Cardiac fibroblast (primary cell): ENCODE measurements at places on chromosomes 7 and 10.

DNA sequence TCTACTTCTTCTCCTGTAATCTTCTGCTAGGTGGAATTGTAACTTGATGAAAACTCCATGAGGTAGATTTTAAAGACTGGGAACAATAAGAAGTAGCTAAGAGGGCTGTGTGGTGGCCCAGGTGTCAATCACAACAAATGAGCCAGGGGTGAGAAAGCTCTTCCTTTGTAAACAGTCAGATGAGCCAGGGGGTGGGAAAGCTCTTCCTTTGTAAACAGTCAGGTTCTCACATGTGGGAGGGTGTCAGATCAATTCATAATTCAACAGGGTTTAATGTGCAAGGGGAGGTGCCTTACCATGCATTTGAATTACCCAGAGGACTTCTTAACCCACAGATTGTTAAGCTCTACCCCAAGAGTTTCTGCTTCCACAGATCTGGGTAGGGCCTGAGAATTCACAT is 312.4 kb upstream of the AUTS2 start:
- DNase-seq, result no peak

- no peak for DNase-seq
Measured at GRCh38 chr10:34091635-34092195, 723.4 kb downstream of the PARD3 start.

DNA sequence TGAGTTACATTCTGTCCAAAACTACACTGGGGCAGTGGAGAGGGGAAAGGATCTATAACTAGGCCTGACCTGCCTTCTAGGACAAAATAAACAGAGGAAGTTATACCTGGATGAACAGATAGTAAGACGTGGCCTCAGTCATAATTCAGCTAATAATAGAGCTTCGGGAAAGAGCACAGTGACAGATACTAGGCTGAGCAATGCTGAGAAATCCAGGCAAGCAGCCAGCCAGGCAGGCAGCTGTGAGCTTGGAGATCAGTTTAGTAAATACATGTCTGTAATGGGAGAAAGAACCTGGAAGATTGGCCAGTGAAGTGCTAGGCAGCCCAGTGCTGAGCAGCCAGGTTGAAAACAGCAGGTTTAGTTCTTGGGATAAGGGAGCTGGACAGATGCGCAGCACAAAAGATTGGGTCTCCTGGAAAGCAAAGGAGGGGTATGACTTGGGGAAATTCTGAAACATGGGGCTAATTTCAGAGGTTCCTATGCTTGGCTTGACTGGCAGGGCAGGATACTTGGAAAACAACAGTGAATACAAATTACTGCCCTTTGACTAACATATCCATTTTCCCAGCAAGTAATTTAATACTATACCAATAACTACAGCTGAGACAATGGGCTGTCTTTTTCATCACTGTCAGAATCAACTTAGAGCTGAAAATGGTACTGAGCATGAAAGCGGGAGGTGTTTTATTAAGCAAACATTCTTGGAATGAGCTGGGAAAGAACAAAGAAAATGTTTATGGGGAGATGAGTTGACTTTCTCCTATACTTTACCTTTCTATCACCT is 140.8 kb downstream of the DGKB start:
- DNase-seq, result peak; percentile 86

DNA sequence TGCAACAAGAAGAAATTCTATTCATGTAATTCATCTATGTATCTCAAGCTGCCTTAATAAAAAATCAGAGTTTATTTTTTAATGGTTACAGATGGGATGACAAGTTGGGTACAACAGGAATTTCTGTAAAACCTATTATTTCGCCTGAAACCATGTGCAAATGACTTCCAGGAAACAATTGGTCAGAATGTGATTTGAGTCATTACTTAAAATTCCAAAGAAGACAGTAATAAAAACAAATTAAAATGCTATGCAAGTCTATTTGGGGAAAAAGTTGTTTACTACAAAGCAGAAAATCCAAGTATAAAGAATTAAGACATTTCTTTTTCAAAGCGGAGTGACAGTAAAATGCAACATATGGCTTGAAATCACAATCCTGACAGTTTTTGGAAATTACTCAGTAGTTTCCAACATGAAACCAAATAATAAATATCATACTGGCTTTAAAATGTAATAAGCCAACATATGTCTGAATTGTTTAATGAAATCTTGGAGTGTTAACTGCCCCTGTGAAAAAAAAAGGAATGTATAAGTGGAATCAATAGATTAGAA is 41.5 kb upstream of the SEMA3C start:
- DNase-seq, result peak; percentile 39

DNA sequence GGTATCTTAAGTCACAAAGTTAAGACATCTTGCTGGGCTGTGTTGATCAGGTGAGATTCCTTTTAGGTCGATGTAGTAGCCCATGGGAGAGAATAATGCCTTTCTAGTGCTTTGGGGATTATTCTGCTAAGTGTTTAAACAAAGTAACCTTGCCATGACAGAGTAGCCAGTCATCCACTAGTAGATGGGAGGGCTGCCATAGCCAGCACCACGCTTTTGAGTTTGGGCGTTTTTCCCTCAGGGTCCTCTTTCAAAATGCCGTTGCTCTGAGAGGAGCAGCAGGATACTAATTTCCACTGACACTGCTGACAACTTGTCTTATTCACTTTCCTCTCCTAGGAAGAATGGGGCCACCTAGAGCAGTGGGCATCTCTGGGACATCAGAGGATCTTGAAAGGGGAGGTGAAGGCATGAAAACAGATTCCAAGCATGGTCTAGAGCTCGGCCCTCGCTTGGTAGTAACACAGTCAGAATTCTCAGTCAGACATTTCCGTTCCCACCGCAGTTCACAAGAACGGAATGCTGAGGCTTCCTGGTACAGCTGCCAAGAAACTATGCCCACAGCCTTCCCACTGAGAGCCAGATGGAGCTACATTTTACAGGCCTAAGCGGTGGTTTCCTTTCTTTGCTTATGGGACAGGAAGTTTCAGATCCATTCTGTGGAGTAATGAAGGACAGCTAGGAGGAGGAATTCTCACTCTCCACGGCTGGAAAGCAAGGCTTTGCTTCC is 15.3 kb upstream of the RSU1 start:
- DNase-seq, result peak; percentile 93

DNA sequence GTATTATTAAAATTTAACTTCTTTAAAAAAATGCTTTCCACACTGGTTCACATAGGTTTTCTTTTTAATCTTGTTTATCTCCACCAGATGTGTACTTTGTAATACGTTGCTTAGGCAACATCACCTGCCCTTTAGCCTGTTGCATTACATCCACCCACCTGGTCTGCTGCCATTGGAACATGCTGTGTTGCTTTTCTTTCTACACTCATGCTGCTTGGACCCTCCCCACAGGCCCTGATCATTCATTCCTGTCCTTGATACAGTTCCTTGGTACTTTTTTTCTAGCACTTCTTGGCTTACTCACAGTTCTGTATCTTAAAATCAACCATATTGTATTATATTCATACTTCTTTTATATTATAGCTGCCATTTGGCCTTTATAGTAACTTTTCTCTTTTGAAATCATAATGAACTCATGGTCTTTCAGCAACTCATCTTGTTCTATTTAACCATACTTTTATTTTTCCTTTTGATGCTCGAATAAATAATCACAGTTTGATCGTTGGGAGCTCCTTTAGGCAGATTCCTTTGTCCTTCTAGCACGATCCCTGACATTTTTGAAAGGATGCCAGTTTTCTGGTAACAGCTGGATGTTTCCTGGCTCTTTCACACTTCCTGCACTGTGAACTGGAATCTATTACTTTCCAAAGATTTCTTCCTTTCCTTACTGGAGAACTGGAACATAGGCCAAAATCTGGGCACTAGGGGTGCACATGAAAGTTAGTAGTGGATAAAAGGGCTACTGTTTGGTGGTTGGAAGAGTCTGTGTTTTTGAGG is 125.1 kb downstream of the CDK14 start:
- DNase-seq, result peak; percentile 89

DNA sequence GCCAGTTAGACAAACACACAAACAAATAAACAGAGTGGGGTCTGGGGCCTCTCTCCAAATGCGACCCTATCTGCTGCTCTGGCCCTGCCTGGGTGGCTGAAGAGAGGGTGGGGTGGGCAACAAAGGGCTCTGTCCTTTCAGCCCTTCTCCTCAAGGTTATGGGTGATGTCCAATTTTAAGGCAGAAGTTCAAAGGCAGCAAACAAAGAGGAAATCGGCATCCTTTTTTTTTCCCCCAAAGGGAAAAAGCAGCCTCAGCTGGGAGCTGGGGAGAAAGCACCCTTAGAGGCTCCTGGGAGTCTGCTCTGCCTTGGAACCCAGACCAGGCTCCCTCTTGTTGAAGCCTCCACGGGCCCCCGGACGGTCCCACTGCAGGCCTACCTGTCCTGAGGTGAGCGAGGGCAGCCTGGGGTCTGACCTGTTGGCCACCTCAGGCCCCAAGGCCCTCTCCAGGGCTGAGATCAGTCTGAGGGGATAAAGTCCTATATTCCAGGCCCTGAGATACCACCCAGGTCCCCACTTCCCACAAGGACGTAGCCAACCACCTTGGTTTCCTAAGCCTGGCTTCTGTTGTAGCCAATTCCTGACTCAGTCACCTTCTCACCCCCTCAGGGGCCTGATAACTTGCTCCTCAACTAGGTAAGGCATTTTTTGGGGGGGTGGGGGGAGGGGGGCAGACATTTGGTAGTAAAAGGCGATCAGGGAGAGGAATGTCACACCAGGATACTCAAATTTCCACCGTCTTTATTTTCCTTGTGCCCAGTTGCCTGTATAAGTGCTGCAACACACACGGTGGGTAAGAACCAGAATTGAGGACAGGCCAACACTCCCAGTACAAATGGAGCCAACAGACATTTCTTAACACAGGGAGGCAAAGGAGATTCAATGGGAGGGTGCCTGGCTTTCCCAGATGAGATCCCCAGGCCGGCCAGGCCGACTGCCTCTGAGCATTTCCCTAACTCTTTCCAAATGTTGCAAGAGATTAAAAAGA is 4.3 kb downstream of the HOXA11 start:
- DNase-seq, result no peak

DNA sequence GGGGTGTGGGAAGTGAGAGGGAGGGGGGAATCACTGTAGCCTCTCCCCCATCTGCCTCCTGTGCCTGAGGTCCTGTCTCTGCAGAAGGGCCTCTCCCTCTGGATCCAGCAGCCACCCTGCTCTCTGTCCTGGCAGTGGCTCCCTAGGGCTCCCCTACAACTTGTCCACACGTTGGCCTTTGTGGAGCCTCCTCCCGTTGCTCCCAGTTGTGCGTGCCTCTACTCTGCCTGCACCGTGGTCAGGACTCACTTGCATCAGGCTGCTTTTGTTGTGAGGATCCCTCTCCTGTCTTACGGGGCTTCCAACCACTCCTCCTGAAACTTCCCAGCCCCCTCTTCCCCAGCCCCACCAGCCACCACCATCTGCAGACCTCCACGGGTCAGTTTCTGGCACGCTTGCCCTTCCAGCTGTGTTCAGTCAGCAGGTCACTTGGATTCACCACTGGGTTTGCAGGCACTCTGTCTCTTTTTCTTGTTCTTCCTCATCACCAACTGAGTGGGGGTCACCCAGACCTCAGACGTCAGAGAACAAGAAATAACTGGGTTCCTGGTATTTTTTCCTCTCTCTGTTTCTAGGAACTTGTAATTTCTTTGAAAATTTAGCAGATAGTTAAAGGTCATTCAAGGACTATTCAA is 62.3 kb downstream of the RAMP3 start:
- DNase-seq, result no peak

DNA sequence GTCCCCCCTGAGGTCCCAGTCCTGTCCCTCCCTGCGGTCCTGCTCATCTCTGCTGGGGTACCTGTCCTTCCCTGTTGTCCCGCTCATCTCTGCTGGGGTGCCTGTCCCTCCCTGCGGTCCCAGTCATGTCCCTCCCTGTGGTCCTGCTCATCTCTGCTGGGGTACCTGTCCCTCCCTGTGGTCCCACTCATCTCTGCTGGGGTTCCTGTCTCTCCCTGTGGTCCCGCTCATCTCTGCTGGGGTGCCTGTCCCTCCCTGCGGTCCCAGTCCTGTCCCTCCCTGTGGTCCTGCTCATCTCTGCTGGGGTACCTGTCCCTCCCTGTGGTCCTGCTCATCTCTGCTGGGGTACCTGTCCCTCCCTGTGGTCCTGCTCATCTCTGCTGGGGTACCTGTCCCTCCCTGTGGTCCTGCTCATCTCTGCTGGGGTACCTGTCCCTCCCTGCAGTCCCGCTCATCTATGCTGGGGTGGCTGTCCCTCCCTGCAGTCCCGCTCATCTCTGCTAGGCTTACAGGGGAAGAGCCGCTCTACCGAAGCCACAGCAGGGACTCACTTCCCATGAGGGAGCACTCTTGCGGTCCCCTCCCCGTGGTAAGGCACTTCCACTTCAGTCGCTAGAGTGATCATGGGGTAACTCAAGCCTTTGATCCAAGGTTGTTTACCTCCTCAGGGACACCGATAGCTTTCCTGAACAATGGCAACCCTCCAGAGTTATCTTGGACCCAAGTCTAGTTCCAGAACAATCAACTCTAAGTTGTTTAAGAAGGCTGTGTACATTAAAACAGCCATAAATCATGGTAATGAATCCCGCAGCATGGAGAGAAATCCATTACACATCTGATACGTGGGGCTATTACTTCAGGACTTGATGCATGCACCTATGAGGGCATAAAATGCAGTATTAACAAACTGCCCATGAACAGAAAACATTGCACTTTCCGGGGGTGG is 46.8 kb upstream of the MNX1 start:
- DNase-seq, result no peak

GRCh38 chr10:16518822-16519221 is 2.9 kb downstream of the C1QL3 start:
- no peak for DNase-seq

- DNase-seq, result no peak
Measured at GRCh38 chr7:141992156-141992555, 3.5 kb upstream of the MGAM start.

DNA sequence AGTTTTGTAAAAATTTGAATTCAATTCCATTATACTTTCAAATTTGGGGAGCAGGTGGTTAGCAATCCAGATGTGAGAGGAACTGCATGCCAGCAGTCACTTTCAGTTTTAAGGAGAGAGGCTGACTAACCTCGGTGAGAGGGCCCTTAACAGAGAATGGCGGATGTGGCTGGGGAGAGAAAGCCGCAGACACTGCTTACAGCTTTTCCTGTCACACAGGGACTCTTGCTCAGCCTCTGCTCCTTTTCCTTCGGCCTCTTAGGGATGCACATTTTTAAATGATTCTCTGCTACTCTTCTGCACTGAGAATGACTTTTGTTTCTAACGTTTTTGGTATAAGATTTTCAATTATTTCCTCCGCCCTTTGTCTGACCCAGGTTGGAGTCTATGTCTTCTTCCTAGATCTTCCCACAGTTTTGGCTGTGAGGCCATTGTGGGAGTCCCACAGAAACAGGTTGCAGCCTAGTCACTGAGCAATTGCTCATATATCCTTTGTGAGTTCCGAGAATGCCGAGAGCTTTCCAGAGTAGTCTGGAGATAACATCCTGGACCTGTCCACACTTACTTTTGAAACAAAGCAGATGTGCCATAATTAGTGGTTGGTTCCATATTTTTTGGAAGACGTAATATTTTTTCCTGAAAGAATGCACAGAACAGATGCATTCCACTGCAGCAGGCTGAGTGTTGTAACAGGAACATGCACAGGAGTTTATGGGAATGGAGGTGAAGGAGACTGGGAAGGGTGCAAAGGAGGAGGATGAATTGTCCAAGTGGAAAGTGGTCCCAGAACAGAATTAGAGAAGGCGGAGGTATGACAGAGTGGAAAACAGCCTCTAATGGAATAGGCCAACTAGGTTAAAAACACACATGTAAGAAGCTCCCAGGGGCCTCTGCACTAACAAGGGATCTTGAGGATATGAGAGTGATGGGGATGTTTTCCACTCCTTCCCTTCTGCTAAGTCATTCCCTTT is 168.0 kb upstream of the ZNF32 start:
- peak; percentile 96 for DNase-seq
